Stimulated activated CD8-positive, alpha-beta memory T cell treated with anti-CD3 and anti-CD28 coated beads, Interleukin-4, amount 100 ng/mL, for 4 hours (primary cell): ENCODE measurements at places on chromosomes 12 and 14.

- DNase-seq: no peak
These were observed 34.6 kb downstream of the HECTD4 start for GRCh38 chr12:112347581-112347982.

DNA sequence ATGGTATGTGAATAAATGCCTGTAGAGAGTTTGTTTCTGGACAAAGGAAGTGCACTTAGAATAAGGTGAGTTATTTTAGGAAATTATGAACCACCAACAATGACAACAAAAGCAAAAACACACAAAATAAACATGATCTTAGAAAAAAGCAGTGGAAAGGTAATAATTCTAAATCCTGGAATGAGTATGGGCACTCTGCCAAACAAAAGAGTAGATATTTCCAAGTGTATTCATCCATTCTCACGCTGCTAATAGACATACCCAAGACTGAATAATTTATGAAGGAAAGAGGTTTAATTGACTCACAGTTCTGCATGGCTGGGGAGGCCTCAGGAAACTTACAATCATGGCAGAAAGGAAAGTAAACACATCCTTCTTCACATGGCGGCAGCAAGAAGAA lies 269.3 kb upstream of the NPAS3 start:
- no peak for DNase-seq

- DNase-seq: no peak
These were observed 211.8 kb downstream of the FOXN3 start for GRCh38 chr14:89205137-89205740.

DNA sequence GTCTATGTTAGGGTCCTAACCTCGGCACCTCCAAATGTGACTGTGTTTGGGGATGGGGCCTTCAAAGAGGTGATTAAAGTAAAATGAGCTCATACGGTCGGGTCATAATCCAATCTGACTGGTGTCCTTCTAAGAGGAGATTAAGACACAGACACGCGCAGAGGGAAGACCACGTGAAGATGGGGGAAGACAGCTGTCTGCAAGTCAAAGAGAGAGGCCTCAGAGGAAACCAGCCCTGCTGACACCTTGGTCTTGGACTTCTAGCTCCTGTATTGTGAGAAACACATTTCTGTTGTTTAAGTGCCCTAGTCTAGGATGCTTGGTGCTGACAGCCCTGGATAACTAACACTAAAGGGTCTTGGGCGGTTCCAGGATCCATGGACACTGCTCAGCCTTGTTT lies 109.6 kb downstream of the DICER1 start:
- no peak for DNase-seq

GRCh38 chr14:55508676-55509075 lies 68.3 kb upstream of the TBPL2 start:
- no peak for DNase-seq

- DNase-seq: no peak
These were observed 5.1 kb downstream of the SHMT2 start for GRCh38 chr12:57234571-57235016.

- DNase-seq: no peak
These were observed 113.6 kb downstream of the DAD1 start for GRCh38 chr14:22475381-22475780.

GRCh38 chr12:916240-916639 lies 33.3 kb downstream of the RAD52 start:
- DNase-seq: no peak

GRCh38 chr14:33026850-33027430 lies 88.3 kb downstream of the NPAS3 start:
- no peak for DNase-seq

DNA sequence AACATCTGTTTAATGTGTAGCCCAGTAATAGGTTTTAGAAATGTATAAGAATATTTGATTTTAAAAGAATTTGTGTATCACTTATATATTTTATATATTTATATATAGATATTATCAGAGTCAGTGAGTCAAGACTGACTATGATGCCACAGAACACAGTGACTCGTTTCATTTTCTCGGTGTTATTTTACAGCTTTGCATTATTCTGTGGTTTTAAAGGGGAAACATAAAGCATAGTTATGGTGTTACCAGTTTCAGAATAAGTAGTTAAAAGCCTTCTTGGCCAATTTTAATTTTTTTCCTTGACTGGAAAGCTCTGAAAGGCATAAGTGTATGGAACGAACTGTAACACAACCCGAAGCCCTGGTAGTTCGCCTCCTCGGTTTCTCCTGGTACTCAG lies 91.0 kb downstream of the GRIP1 start:
- no peak for DNase-seq

GRCh38 chr14:32201816-32202490 lies at the start of gene RNU6-7:
Gene RNU6-7 (plus strand): TSS chr14:32202045.
- DNase-seq: peak; percentile 13

DNA sequence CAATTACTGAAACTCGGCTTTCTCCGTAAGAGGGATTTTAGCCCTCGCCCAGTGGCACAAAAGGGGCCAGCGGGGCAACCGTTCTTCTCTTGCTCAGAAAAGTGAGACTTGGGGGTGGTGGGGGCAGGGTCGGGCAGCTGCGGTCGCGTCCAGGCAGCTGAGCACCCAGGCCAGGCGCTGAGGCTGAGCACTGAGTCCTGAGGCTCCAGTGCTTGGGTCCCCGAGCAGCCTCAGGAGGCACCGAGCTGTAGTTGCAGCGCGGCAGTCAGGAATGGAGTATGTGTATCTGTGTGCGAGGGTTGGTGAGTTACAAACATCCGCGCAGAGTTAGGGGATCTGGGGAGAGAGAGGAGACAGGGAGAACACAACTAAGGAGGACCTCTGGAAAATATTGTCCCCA lies 4.1 kb upstream of the HOXC6 start:
- DNase-seq: no peak

GRCh38 chr14:53411125-53411524 lies 258.0 kb upstream of the DDHD1 start:
- no peak for DNase-seq

DNA sequence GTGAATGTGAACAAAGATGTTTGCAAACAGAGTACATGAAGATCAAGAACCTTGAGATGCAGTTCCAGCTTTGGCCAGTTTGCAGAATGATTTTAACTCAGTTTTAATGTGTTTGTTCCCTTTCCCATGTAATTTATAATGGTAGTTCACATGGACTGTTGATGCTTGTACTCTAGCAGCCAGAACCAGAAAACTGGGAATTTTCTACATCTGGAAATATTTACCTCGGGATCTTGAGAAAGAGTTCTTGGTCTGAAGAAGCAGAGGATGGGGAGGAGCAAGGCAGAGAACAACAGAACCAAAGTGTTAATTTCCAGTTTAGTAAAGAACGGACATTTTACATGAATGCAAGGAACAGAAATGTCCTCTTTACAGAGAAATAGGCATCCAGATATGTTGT lies 37.0 kb upstream of the PMCH start:
- DNase-seq: no peak

DNA sequence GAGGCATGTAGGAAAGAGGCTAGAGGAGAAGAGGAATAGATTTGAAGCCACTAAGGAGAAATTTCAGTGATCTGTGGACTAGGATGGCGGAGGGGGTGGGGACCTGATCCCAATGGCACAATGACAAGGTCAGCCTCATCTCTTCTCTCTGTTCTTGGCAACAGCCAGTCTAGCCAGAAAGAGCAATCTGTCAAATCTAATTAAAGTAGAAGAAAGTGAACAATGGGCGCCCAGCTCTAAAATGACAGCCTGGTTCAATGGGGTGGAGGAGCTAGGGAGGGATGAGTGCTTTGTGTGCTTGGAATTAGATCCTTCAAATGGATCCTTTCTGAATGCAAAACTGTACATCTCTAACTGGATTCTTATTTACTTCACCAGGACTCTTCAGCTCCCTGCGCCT lies 37.2 kb upstream of the TUBA1C start:
- no peak for DNase-seq

GRCh38 chr12:106248312-106248845 lies 559 bp upstream of the CKAP4 start:
- DNase-seq: no peak

GRCh38 chr12:84822525-84822924 lies 90.1 kb downstream of the SLC6A15 start:
- no peak for DNase-seq
